CD4-positive, alpha-beta T cell treated with Interleukin-1 beta for 1 hour (primary cell): ENCODE measurements at places on chromosomes 2 and 18.

DNA sequence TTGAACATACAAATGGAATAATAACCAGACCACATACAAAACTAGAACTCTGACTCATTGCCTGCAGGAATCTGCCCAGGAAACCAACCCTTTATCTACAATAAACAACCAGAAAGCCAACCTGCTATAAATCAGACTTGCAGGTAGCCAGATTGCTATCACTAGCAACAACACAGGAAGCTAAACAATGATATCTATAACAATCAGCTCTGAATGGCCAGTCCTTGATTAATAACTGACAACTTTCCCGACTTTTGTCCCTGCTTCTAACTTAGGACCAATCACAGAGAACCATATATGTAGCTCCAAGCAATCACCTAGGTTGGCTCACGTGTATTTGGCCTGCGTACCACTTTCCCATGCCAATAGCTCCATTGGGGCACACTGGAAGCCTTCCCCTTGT, 470.8 kb downstream of the RIT2 start:
- no peak for DNase-seq

DNA sequence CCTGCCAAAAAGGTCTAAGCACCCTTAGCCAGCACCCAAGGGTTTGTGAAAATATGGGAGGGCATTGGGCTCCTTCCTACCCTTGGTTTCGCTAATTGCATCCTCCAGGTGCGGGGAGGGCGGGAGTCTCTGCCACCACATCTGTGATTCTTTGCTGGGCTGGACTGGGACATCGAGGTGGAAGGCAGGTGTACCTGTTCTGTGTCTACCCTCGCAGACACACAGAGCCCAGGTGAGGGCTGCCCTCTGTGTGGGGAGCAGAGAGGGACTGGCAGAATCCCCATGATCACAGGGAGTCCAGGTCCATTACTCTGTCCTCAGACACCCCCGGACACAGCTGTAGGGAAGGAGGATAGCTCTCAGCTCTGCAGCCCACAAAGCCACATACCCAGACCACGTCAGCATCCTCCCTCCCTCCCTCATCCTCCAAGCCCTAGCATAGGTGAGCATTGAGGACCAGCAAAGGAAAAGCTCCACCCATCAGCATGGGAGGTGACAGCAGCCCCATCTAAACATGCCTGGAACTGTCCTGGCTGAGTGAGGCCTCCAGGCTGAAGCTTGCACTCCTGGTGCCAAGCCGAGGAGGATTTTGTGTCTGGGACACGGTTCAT, 49.8 kb downstream of the PLB1 start:
- DNase-seq = no peak

DNA sequence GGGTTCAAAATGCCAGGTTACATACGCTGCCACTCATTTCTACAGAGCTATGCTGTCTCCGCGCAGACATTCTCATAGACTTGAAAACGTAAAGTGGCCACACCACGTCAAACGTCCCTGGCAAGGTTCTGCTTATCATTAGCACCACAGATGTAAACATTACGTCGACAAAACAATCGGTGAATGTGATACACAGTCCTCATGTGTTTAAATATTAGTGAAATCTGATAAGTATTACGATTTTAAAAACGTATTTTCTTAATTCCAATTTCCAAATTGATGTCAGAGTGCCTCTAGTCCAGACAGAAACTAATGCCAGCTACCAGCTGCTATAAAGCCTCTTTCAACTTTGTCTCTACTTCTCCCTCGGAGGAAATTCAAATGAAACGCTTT, 1.2 kb downstream of the STK17B start:
- peak; percentile 73 for DNase-seq

GRCh38 chr18:59358414-59358711, 702 bp downstream of the LMAN1 start:
- DNase-seq = no peak

- DNase-seq = no peak
These were observed 191.3 kb downstream of the RPRM start for GRCh38 chr2:153287109-153287801.

DNA sequence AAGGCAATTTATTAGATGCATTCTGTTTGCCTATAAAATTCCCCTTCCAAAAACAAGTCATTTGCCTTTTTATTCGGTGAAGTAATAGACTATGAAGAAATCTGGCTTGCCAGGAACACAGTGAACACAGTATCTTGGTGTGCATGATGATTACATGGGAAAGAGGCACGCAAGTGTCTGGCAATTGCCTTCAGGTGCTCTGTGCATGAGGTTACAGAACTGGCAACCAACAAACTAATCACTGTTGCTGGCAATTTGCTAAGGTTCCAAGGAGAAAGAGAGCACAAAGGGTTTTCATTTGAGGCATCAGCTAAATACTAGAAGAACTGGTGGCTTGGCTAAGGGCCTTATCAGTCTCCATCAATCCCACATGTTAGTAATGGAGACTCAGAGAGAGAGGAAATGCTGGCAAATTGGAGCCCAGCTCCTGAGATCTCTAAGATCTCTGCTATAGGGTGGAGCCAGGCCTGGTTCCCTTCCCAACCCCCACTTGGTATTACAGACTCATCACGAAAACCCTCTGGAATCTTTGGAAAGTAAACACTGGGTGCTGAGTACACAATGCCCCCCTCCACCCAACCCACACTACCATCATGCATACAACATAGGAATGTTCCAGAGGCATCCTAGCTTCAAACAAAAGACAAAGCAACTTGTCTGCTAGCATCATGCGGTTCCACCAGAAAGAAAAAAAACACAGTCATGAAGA, 10.4 kb downstream of the RNF152 start:
- no peak for DNase-seq

GRCh38 chr2:196944570-196944969, 18.1 kb upstream of the PGAP1 start:
- no peak for DNase-seq

- DNase-seq = no peak
These were observed 89.6 kb downstream of the SH3BP4 start for GRCh38 chr2:235041221-235041917.

DNA sequence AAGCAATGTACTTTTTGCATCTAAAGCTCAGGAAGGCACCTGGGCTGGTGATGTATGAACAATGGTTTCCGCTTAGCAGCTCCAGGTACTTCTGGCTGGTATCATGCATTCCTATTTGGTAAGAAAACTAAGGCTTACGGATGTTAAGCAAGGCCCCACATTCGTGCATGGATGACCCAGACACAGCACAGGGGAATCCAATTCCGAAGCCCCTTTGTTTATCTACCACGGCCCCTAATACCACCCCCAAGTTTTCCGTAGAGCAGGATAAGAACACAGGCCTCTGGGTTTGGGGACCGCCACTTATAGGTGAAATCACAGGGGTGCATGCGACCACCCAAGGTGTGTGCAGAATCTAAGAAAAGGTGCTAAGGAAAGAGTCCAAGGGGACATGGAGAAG, 192.1 kb upstream of the ID2 start:
- no peak for DNase-seq

GRCh38 chr2:56522605-56523089, 338.9 kb downstream of the CCDC85A start:
- DNase-seq = no peak

DNA sequence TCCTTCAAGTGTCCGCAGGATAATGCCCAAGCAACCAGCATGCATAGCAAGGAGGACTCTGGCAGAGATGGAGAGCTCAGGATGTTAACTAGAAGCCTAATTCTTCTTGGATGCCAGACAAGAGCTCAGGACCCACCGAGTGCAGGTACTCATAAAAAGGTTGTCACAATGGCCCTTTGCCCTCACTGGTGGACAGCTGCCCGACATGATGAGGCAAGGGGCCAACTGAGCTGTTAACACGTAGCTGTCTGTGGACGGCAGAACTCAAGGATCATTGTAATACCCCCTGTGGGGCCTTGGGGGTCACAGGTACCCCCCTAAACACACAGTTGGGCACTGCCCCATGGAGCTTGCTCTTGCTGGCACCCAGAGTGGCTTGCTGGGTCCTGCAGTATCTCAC, 393.7 kb downstream of the PIK3C3 start:
- no peak for DNase-seq

- peak; percentile 34 for DNase-seq
These were observed 37.5 kb downstream of the ACVR1 start for GRCh38 chr2:157838442-157839161.

- DNase-seq = no peak
These were observed 33.0 kb upstream of the GYPC start for GRCh38 chr2:126623000-126623399.

GRCh38 chr2:104758199-104758620, 95.7 kb upstream of the POU3F3 start:
- no peak for DNase-seq

- no peak for DNase-seq
These were observed 34.3 kb downstream of the DARS1 start for GRCh38 chr2:135951041-135951583.

DNA sequence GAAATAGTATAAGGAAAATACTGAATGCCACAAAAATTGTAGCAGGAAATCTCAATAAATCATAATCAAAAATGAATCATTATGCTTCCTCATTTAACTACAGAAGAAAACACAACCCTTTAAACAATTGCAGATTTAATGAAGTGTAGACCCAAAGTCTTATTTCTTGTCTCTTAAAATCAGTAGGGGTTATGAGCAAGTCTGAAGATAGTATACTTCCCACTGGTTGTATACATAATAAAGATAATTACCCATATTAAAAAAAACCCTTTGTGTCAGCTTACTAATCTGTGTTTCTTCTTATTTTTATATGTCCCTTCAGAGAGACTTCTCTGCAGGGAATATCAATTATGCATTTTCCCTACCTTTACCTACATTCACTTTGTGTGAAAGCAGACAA, 504.7 kb downstream of the ERBB4 start:
- no peak for DNase-seq

DNA sequence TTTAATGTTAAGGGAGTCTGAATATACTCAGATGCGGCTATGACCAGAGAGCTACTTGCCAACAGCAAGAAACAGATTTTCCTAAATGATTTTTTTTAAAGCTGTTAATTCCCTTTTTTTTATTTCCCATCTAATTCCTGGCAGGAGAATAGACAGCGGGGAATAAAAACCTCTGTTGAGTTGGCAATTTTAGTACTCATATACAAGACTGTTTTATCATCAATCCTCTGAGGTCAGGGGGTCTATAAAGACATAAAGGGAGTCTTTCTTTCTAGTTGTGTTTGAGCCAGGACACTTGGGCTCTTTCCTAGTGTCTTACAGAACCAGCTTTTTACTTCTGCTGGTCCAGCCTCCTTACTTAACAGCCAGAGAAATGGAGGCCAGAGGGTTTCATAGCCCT, 29.4 kb downstream of the MAIP1 start:
- no peak for DNase-seq

- DNase-seq = no peak
These were observed 613.3 kb downstream of the TSN start for GRCh38 chr2:122368576-122369243.

- no peak for DNase-seq
These were observed 13.7 kb upstream of the FOSL2 start for GRCh38 chr2:28378679-28379584.

DNA sequence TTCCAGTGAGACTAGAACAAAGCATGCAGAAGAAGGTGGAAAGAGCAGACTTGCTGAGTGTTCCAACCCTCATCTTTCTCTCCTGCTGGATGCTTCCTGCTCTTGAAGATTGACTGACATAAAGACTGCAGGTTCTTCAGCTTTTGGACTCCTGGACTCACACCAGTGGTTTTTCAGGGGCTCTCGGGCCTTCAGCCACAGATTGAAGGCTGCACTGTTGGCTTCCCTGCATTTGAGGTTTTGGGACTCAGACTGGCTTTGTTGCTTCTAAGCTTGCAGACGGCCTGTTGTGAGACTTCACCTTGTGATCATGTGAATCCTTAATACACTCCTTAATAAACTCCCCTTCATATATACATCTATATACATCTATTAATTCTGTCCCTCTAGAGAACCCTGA, 20.4 kb downstream of the VRK2 start:
- DNase-seq = no peak

DNA sequence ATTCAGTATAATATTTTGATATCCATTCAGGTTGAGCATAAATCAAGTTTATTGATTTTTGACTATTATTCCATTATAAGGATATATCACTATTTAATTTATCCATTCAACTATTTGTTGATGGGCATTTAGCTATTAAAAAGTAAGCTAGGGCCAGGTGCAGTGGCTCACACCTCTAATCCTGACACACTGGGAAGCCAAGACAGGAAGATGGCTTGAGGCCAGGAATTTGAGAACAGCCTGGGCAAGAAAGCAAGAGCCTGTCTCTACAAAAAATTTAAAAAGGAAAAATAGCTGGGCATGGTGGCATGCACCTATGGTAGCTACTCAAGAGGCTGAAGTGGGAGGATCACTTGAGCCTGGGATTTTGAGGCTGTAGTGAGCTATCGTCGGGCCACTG, 183.5 kb downstream of the HNMT start:
- no peak for DNase-seq

- peak; percentile 13 for DNase-seq
These were observed 65.5 kb upstream of the KLF7 start for GRCh38 chr2:207231106-207231865.

- DNase-seq = no peak
These were observed 126.1 kb downstream of the HNMT start for GRCh38 chr2:138090330-138090729.

DNA sequence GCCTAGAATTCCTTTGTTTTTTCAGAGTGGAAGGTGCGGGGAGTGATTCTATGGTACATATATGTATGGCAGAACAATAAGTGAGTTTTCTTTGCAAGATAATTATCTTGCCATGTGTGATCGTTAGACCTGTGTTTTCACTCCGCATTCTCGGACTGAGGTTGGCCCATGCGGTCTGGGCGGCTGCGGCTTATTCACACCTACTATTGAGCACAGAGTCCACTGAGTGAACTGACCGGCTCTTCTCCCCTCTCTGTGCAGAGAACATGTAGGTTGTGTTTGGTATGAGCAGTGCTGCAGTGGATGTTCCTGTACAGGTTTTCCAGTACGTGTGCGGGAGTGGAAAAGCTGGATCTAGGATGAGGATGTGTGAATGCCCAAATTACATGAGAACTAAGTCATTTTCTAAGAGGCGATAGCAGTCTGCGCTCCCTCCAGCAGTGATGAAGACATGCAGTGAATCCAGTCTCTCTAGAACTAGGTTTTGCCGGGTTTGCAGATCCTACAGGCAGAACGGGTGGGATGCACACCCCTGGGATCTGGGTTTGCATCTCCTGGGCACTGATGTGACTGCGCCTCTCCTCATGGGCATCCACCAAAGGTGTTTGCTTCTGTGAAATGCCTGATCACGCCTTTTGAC, 27.1 kb downstream of the MTERF4 start:
- no peak for DNase-seq

- DNase-seq = no peak
These were observed 158.8 kb downstream of the TMEFF2 start for GRCh38 chr2:192035731-192036442.

DNA sequence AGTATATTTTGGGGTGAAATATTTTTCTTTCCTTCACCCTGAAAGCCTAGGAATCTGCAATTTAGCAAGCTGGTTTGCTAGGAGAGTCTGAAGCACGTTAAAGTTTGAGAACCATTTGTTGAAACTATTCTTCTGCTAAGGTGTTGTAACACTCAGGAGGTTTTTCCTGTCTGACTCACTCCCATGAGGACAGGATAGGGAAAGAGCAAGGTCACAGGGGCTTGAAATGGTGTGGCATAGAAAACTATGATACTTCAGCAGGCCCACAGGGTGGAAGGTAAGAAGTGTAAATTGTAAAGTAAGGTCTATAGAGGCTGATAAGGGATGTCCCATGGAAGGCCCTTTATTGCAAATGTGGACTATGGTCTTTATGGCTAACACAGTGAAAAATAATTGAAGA, 177.7 kb upstream of the ZC3H15 start:
- DNase-seq = no peak
